ENCODE measurements at places on chromosomes 2 and 18. TPM values are rescaled to one million over a fixed set of nuclear protein-coding genes. Genes with fewer than 3 reads are reported as not detected.

TMEM150A gene
- total RNA-seq: 0.91 TPM

ERCC3 gene
- total RNA-seq: 60.1 TPM

ST8SIA3 gene
- not detected for total RNA-seq

DNA sequence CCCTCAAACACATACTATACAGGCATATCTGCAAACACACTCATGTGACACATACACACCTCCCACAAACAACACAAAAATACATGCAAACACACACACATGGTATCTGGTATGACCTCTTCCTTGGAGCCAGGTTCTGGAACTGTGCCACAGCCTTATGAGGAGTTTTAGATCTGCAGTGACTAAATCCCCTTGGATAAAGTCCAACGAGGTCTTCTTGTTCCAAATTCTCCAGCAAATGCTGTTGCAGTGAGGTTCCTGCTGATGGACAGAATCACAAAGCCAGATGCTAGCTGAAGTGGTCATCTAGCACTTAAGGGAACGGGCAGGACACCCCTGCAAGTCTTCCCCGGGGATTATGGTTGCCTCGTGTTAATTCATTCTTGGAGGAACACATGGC, 54.5 kb upstream of the DAPL1 start:
- peaks cover 7% of the 10 kb centered on the region for H3K27me3 ChIP-seq
- H3K36me3 ChIP-seq: no peaks in the 10 kb centered on the region
- peaks cover 2% of the 10 kb centered on the region for H3K4me1 ChIP-seq
- no peak overlapping the region for H3K27ac ChIP-seq

DNA sequence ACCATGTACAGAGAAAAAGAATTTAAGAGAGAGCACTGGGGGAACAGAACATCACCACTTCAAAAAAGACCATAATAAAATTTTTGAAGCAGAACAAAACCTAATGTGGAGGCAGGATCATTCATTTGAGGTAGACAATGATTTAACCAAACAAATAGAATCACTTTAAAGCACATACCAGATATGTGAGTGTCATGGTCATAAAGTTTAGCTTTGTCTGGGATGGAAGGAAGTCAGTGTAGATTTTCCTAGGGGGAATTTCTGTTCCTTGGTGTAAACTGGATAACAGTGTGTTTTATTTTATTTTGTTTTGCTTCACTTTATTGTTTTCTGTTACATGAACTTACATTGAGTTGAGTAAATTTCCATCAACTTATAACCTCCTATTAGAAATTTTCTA, 120.8 kb downstream of the CRIM1 start:
- no peak overlapping the region for H3K27ac ChIP-seq
- H3K4me3 ChIP-seq: no peak overlapping the region
- no peaks in the 10 kb centered on the region for H3K27me3 ChIP-seq
- peaks cover 24% of the 10 kb centered on the region for H3K36me3 ChIP-seq

DNA sequence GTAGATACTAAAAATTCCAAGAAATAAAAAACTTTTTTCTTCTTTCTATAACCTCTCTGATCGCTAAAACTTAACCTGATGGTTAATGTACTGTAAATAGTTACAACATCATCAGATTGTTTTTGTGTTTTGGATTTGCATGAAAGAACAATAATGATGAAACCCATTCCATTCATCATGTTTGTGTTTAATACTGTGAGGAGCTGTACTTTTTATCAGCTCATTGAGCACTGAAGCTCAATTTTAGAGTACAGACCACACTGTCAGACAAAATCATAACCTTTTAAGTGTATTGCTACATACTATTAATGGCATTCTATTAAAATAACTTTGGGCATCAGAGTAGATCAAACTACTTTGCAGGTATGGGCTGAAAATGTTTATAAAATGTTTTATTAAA, 14.8 kb upstream of the BBS5 start:
- peaks cover 2% of the 10 kb centered on the region for H3K27me3 ChIP-seq
- no peak for DNase-seq
- no peaks in the 10 kb centered on the region for H3K36me3 ChIP-seq
- no peak overlapping the region for H3K4me3 ChIP-seq
- H3K27ac ChIP-seq: no peak overlapping the region
- H3K4me1 ChIP-seq: no peaks in the 10 kb centered on the region

DNA sequence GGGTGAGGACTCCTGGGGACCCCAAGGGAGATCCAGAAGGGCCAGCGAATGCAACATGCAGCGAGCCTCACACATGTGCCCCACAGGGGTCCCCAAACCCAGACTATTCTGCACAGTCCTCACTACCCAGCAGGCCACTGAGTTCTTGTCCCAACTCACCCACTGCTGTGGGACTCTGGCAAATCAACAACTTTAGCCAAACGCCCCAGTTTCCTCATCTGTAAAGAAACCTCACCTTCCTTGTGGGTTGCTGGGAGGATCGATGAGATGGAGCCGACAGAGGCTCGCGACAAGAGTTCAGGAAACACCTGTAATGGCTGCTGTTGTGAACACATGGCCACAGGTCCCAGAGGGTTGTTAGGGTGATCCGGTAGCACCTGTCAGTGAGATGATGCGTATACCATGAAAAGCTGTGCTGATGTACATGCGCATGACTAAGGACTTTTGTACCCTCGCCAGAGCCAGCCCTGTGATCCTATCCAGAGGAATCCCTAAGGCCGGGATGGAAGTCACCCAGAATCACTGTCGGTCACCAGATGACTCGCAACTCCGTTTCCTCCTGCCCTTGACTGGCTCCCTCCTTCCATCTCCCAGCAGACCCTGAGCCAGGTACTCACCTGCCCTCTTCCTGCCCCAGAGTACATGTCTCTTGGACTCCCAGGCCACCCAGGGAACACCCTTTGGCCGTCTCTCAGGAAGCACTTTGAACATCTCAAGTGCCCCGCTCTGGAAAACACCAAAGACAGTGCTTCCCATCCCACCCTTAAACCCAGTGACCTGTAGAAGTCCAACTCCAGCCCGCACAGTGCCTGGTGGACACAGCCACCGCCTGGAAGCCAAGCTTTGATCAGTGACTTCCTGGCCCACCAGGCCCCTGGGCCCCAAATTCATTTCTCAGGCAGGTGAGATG, 103.3 kb upstream of the ID2 start:
- no peak overlapping the region for H3K27ac ChIP-seq
- H3K36me3 ChIP-seq: no peaks in the 10 kb centered on the region
- H3K27me3 ChIP-seq: peaks cover 20% of the 10 kb centered on the region
- H3K4me1 ChIP-seq: peaks cover 37% of the 10 kb centered on the region

All from activated CD8-positive, alpha-beta memory T cell treated with anti-CD3 and anti-CD28 coated beads, Interleukin-2, amount 10 ng/mL, durations not matched to agents 7 days and 5 days (primary cell).